ENCODE measurements at places on chromosomes 12 and 14.

- DNase-seq: peak; percentile 89
Observed at GRCh38 chr12:121443193-121443870, 43.4 kb downstream of the RNF34 start.

- no peak for DNase-seq
Observed at GRCh38 chr12:115201966-115202365, 518.0 kb upstream of the TBX3 start.

DNA sequence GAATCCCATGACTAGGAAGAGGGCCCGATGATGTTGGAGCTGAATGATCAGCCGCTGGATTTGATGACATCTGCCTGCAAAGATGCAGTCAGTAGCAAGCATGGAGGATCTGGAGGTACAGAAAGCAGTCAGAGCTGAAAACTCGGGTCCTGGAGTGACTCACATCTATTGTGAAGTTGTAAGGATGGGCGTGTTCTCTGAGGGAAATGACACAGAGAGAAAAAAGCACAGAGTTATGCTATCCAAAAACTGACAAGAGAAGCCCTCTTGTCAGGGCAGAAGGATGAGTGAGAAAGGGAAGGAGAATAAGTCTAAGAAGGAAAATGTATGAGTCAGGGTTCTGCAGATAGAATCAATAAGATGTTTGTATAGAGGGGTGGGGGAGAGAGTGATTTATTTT lies 380.4 kb upstream of the CCDC196 start:
- DNase-seq: no peak

DNA sequence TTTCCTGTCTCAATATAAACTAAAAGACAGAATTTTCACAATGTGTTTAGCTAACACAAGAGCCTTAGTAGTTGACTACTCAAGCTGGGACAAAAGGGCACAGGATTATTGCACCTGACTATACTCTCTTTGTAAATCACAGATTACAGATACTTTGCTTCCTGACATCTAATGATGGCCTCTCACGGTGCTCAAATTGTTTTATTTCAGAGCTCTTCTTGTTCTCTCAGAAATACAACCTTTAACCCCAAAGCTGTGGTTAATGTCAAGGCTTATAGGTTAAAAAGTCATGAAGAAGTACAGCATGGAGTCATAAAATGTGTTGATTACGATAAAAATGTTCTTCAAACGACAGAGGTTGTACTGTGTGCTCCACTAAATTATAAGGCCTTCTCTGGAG lies 89.9 kb upstream of the CPNE8 start:
- DNase-seq: no peak

- peak; percentile 79 for DNase-seq
Observed at GRCh38 chr12:49703647-49704137, 3.5 kb downstream of the FMNL3 start.

DNA sequence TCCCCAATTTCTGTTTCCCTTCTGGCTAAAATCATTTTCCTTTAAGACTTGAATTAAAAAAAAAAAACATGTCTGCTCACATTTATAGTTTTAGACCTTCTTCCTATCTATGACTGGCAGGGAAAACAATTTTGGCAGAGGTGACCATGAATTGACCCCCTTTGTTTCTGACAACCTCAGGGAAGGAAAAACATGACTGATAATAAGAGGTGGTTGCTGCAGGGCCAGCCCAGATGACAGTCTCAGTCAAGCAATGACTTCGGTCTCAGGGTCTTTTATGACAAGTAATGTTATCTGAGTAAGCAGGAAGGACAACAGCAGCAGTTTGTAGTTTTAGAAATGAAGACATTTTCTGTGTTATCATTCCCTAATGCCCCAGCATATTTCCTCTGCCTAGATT lies 430.9 kb downstream of the LRIG3 start:
- DNase-seq: no peak

DNA sequence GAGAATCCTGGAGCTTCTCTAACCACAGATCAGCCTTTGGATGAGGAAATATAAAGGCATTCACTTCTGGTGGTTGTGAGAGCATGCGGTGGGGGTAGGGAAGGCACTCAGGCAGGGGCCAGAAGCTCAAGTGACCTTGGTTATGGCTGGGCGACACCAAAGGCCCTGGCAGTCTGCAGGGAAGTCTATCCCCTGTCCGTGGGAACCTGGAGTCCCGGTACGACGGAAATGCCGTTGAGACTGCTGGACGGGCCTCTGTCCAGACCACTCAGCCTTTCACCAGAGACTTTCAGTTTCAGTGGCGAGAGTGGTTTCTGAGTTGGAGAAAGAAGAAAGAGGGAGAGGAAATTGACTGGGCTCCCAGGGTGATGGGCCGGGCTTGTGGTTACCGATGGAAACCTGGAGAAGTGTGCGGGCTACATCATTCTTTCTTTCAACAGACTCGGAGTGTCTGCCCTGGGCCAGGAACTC lies 20.9 kb downstream of the ISCA2 start:
- DNase-seq: no peak

DNA sequence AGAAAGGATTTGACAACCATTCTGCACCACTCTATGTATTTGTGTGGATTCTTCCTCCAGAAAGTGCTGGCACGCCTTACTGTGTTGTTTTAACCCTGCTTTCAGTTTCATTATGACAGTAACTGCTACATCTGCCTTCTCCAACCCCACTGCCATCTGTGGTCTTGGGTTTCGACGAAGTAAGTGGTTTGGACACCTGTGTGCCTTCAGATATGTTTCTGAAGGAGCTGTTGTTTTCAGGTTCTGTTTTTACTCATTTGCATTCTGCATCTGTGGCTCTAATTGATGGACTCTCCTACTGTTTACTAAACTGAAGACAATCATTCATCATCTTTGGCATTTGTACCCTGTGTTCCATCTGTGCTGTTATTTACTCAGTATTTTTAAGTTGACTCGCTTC lies 4.1 kb downstream of the TSHR start:
- DNase-seq: peak; percentile 94

DNA sequence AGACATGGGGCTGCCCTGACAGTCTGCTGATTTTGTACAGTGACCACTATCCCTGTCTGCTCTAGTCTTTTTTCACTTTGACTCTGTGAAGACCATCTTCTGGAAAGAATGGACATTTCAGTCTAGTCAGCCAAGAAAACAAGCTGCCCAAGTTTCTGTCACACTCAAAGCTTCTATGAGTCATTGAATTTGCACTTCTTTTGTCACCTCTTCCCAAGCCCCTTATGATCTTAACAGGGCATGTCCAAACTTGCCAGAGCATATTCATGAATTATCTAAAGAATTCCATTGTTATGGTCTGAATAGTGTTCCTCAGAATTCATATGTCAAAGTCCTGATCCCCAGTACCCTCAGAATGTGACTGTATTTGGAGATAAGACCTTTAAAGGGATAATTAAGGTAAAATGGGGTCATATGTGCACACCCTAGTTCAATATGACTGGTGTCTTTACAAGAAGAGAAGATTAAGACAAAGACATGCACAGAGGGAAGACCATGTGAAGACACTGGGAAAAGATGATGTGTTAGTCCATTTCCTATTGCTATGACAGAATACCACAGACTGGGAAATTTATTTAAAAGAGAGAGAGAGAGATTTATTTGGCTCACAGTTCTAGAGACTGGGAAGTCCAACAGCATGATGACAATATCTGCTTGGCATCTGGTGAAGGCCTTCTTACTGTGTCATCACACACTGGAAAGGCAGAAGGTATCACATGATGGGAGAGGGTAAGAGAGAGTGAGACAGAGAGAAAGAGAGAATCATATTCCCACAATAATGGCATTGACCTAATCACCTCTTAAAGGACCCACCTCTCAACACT lies 242.6 kb downstream of the BTG1 start:
- no peak for DNase-seq

GRCh38 chr12:113043240-113043639 lies 13.3 kb upstream of the DTX1 start:
- no peak for DNase-seq

DNA sequence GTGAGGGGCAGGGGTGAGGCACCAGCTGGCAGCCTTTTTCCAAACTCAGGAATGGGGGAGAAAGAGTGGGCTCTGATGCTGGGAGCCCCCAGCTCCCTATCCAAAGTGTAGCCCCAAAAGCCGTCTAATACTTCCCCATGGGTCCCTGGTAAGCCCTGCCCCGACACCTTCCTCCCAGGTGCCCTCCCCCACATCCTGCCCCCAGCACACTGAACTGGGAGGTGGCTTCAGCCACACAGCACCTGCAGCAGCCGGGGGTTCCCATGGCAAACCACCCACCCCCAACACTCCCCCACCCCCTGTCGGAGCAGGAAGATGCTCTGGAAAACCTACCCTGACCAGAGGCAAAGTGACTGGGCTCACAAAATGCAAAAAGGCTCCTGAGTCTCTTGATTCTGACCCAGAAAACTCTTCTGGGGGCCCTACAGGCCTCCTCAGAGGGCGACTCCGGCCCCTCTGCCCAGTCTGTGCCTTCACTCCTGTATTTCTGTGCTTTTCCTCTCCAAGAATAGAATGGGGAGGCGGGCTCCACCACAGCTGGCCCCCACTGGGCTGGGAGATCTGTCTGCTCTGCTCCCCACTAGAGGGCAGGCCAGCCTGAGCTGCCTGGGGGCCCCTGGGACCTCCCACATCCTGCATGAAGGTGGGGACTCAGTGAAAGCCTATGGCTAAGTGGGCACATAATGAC lies 81.6 kb downstream of the ITPK1 start:
- peak; percentile 78 for DNase-seq

- DNase-seq: no peak
Observed at GRCh38 chr12:50842637-50843493, at the start of gene TMPRSS12. Gene TMPRSS12 (plus strand): TSS chr12:50842926. CDS start chr12:50842965, 39 bp downstream.

- no peak for DNase-seq
Observed at GRCh38 chr12:13472690-13473089, 276.2 kb downstream of the EMP1 start.

- DNase-seq: no peak
Observed at GRCh38 chr14:43595096-43595772, 911.8 kb downstream of the FSCB start.

- DNase-seq: no peak
Observed at GRCh38 chr12:73991138-73991537, 546.5 kb upstream of the ATXN7L3B start.

- no peak for DNase-seq
Observed at GRCh38 chr14:101125719-101126651, 222.5 kb upstream of the RTL1 start.

DNA sequence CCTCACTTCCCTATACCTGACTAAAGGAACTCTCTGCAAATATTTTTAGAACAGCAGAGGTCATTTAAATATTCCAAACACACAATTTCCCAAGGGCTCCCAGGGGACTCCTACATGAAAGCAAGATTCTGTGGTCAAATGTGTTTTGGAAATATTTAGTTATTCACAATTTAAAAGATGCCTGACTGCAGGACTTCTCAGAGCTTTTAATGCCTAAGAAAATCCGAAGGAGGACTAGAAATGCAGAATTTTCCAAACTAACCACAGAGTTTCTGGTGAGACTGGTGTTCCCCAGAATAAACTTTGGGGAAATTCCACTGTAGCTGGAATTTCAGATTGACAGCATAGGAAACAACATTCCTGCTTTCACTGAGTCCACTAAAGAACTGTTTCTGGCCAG lies 84.8 kb upstream of the MAP1LC3B2 start:
- no peak for DNase-seq

DNA sequence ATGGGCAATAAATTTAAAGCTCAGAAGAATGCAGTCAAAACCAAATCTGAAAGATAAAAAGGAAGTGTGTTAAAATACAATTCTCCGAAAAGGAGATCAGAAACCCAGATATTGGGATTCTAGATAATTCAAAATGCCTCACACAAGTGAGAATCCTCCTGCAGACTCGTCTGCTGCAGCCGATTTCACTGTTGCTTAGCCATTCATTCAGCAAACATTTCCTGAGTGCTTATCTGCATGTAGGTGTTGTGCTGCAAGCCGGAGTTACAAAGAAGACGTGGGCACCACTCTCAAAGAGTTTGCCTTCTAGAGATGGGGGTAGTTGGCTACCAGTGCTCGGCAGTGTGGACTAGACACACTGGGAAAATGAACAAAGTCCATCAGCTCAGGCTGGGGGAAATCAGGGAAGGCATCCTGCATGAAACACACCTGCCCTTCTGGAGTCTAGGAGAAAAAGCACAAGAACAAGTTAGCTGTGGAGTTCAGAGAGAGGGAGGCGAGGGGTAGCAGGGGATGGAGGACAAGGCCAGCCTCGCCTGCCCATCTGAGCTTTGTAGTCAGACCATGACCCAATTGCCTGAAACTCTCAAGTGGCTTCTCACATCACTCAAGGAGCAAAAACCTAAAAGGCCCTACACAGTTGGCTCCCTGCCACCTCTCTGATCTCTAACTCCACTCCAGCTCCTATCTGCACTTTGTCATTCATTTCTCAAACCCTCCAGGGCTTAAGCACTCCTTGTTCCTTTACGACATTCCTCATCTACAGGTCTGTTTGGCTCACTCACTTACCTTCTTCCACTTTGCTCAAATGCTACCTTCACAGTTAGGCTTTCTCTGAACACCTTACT lies 310.0 kb upstream of the DDHD1 start:
- no peak for DNase-seq

- no peak for DNase-seq
Observed at GRCh38 chr14:95679148-95679815, 6.9 kb upstream of the TCL1B start.

- DNase-seq: no peak
Observed at GRCh38 chr12:103462675-103463074, 33.1 kb downstream of the C12orf42 start.

GRCh38 chr12:116545936-116546335 lies 13.2 kb upstream of the MAP1LC3B2 start:
- DNase-seq: no peak

GRCh38 chr14:71244341-71244740 lies 337.1 kb downstream of the PCNX1 start:
- no peak for DNase-seq
